ENCODE measurements at places on chromosomes 6 and 20. TPM values are rescaled to one million over a fixed set of nuclear protein-coding genes. Genes with fewer than 3 reads are reported as not detected.

The PRL gene
- not detected for total RNA-seq

The GNRH2 gene
- total RNA-seq = not detected

The GUCA1A gene
- total RNA-seq = not detected

The ZKSCAN3 gene
- 5.2 TPM for total RNA-seq

The CPXM1 gene
- total RNA-seq = 32.2 TPM

The PNRC1 gene
- total RNA-seq = 20.1 TPM

The PLN gene
- total RNA-seq = 6.5 TPM

The ECT2L gene
- not detected for total RNA-seq

Data from smooth muscle cell of the coronary artery (primary cell).